Activated CD4-positive, alpha-beta T cell treated with anti-CD3 and anti-CD28 coated beads, Interleukin-2, amount 10 ng/mL, durations not matched to agents 24 days and 14 days (primary cell): ENCODE measurements at places on chromosomes 2 and 18. TPM values are rescaled to one million over a fixed set of nuclear protein-coding genes. Genes with fewer than 3 reads are reported as not detected.

Gene GREB1L
- total RNA-seq, result not detected in 2 replicates

Gene VWA3B
- not detected in 2 replicates for total RNA-seq

Gene CHRNG
- not detected in 2 replicates for total RNA-seq

Gene RFX8
- total RNA-seq, result 0.38 and 0.49 TPM in 2 replicates

Gene TMEM163
- 0.23 TPM in 1 of 2 replicates, not detected in the other for total RNA-seq

Gene TRABD2A
- 56.3 and 59.6 TPM in 2 replicates for total RNA-seq

Gene SMYD1
- not detected in 2 replicates for total RNA-seq

Gene G6PC2
- not detected in 2 replicates for total RNA-seq

Gene FNDC4
- not detected in 2 replicates for total RNA-seq

Gene SIX2
- total RNA-seq, result not detected in 2 replicates

Gene ACMSD
- total RNA-seq, result not detected in 2 replicates

Gene PSMA8
- 0.80 and 0.93 TPM in 2 replicates for total RNA-seq

DNA sequence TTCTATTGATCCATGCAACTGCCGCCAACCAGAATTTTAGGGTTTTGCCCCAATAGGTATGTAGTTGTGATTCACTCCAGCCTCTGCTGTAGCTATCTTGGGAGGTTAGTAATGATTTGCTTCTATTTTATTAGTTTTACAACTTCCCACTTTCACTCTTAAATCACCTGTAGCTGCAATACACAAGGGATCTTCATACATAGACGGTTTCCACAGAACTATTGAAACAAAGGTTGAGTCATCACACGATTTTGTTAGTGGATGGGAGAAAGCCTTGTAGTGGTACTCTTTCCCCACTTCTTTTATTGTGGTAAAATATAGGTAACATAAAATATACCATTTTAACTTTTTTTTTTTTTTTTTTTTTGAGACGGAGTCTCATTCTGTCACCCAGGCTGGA lies 104.2 kb upstream of the SPRED2 start:
- DNase-seq, result no peak

GRCh38 chr18:63107171-63107845 lies 212.3 kb downstream of the BCL2 start:
- no peak for DNase-seq

GRCh38 chr2:177042311-177042710 lies 170.3 kb upstream of the HNRNPA3 start:
- DNase-seq, result no peak

- no peak for DNase-seq
Measured at GRCh38 chr2:65232636-65233035, 5.0 kb downstream of the ACTR2 start.

DNA sequence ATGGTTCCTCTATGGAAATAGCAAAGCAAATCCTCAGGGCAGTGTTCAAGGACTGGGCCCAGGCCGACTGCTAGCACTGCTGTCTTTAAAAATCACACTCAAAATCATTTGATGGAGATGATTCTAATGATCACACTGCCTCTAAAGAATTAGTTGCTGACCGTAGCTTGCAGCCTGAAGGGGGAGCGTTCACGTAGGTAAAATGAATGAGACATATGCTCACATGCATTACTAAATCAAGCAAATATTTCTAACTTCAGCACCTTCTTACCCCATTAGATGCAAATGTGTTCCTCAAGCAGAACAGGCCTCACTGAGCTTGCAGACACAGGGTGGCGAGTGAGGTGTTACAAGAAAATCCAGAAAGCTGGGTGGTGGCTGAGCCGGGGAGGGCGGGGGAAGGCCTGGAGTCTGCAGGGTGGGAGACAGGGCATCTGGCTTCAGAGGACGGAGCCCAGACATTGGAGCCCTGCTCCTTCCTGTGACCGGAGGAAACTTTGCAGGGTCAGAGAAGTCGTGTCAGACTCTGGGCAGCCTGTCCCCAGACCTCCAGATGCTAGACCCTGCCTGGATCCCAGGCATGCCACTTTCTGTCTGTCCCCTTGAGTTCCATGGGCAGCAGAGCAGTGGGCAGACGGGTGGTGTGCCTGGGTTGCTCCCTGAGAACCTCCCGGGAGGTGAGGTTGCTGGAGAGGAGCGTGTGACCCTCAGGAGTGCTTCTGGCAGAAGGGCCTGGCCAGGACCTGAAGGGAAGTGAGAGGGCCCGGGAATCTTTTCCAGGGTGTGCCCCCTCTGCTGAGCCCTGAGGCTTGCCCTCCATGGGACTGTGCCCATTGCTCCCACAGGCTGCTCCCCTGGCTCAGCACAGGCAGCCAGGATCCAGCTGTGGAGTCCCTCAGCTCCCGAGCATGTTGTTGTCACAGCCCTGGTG lies 7.1 kb upstream of the NPPC start:
- DNase-seq, result peak; percentile 50

GRCh38 chr2:224183086-224183485 lies 144.0 kb upstream of the SERPINE2 start:
- DNase-seq, result no peak

DNA sequence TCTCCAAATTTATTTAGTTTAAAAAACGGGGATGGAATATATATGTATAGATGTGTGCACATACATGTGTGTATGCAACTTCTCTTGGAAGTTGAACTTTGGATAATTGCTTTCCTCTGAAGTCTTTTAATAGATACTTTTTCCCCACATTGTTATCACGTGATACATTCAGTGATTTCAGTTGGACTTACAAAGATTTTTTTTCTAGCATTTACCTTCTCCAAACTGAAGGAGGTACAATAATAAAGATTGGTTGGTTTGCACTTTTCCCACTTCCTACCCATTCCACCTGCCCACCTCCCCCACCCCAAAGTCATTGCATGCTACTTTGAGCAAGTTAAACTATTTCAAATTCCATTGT lies 206.1 kb upstream of the FSHR start:
- no peak for DNase-seq

DNA sequence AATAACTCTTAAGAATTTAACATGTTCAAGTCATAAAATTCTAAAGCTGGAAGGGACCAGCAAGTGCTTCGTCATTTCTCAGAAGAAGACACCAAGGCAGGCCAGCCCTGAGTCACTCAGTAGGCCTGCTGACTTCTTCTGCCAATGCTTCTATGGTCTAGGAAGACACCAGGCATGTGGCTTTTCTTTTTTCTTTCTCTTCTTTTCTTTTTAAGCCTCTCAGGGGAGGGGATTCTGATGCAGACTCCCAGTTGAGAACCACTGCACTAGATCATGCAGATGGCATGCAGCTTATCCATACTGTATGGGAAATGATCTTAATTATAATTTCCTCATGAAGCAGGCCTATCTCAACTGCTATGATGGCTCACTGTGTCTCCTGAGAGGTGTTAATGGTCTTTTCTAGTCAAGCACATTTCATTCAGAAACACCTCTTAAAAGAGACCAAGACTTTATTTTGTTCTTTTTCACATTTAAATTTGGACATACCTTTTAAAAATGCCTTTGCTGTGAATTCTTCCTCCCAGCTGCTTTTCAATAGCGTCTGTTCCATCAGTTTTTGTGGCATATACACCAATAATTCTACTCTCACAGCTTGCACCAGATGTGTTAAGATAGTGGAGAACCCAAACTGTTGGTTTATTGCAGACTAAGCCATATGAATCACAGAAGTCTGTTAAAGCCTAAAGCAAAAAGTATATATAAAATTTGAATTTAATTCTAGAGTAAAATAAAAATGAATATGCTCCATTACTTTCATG lies 11.3 kb downstream of the KCTD18 start:
- peak; percentile 17 for DNase-seq

GRCh38 chr2:56674084-56674483 lies 490.3 kb downstream of the CCDC85A start:
- no peak for DNase-seq

DNA sequence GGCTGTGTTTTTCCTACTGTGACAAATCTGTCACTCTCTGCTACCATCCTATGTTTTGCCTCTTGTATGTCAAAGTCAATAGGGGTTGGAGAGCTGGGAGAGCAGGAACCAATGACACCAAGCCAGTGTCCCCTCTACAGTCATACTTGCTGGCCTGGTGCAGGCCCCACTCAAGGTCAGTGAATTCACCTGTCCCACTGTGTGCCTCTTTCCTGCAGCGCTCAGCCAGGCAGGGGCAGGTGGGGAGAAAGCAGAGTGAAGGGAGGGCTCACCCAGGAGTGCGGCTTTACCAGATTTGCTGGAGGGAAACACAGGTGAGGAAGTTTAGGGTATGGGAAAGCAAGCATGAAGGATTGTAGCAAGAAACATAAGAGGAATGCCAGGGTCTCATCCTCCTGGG lies 114.5 kb downstream of the GYPC start:
- no peak for DNase-seq

GRCh38 chr2:236758406-236758805 lies 188.8 kb downstream of the ACKR3 start:
- DNase-seq, result no peak

DNA sequence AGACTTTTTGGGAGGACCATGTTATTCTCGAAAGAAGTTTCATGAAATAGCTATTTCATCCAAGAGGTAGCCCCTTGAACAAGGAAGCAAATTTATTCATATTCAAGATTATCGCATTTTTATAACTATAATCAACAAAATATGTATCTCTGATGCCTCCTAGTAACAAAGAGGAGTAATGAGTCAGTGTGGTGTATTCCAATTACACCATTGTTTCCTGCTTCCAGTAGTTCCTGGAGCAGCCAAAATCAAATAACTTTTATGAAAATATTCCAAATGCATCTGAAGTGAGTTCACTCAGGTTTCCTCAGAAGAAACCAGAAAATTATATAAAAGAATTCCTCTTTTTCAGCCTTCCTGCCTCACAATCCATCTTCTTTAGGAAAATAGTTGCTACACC lies 43.0 kb downstream of the ANKRD36B start:
- DNase-seq, result no peak

GRCh38 chr18:25365242-25365641 lies 13.3 kb upstream of the ZNF521 start:
- DNase-seq, result no peak

DNA sequence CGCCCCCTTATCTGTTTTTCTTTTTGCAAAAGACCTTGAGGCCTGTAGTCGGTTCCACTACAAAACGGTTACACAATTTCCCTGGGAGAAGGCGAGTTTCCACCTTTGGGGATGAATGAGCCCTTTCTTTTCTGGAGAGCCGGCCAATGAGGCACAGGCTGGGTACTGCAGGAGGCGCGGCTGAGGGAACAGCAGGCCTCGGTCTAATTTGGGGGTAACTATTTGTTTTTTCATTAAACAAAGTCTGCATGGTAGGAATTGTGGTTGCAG lies 129.2 kb downstream of the MYCN start:
- no peak for DNase-seq

DNA sequence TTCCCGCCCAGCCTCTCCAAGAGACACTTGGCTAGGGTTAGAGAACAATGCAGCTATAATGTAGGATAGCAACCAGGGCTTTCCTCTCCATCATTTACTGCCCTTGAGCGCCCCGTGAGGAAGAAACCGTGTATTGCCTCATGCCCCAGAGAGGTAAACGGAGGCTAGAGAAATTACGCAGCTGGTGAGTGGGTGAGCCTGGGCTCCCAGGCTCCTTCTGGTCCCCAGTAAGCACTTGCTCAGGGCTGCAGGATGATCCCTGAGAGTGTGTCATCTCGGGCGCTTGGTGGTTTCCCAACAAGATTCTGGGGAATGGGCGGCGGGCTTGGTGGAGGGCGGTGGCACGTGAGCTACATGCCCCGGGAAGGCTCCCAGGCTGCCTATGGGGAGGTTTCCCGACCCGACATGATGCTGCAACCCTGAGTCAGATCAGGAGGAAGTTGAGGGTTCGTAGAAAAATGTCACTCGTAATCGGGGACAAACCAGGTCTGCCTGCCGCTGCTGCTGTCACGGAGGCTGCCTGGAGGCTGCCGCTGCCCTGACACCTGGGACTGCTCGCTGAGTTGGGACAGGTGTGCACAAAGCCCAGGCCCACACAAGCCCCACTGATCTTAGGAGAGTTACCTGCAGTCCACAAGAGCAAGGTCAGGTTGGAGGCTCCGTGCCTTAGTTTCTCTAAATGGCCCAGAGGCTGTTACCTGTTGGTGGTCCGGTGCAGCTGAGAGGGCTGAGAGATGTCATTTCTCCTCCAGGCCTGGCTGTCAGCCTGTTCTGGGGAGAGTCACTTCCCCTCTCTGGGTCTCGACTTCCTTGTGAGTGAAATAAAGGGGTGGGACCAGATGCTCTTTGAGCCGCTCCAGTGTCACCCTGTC lies at the start of gene GPR55:
GPR55 (minus strand) TSS at position 773 of the 872 bp plus-strand sequence. CDS start 14,280 bp downstream, outside the sequence.
- peak; percentile 76 for DNase-seq

DNA sequence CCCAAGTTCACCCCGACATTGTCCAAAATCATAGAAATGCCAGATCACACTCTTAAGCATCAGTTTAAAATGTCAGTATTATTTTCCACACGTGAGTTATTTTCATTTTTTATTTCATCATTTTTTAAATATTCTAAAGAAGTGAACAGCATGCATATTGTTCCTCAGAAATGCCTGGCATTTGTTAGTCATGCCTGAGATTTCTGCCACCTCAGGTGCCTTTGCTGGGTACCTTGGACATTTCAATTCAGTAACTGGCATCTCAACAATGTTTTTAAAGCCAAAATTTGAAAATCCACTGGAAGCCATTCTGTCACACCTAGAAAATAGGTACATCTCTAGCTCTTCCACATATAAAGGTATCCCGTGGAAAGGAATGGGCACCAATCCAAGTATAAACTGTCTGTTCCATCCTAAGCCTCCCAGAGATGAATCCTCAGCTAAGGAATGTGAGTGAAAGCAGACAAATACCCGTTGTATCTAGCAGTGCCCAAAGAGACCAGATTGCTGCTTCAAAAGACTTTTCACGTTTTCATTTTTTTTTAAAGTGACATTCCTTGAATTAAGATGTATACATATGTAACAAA lies 159.8 kb downstream of the ZNF385B start:
- DNase-seq, result no peak

DNA sequence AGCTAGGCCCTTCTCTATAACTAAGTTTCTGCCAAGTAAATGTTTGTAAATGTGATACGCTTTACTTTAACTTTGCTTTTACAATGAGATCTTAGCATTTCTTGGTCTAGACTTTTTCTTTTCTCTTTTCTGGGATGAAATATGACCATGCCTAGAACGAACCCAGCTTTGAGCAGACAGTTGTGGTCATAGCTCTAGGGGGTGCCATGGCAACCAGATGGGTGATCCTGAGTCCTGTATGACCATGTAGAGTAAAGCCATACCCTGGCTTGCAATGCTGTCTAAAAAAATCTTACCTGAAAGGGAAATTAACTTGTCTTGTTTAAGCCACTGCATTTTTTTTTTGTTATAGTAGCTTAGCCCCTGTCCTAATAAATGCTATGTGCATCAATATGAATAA lies 956.3 kb downstream of the SLC4A3 start:
- no peak for DNase-seq
